PC-3 (cell line): ENCODE measurements at places on chromosomes 1 and 21.

GRCh38 chr1:1779691-1780597 is 1.7 kb upstream of the NADK start:
- H3K36me3 ChIP-seq = peaks cover 6% of the 10 kb centered on the region
- no peak overlapping the region for H3K4me3 ChIP-seq
- no peak for DNase-seq

DNA sequence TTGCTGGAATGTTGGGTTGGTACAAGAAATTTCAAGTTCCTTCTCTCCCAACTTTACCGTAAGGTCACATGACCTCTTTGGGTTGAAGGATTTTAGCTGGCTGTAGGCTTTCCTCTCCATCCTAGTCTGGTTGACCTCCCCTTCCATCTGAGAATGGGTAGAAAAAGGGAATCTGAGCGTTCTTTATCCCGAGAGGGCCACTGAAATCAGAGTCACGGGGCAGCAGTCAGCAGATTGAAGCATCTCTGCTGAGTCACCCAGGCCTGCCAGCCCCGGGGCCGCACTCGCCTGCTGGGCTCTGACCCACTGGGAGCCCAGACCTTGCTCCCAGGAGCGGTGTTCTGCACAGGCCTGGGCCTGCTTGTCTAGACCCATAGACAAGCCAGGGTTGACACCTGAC is 31.0 kb downstream of the TMCC2 start:
- H3K4me1 ChIP-seq = peaks cover 20% of the 10 kb centered on the region
- DNase-seq = peak; percentile 34
- H3K27ac ChIP-seq = peak overlapping the region; percentile 47

- no peak overlapping the region for H3K4me3 ChIP-seq
- peaks cover 19% of the 10 kb centered on the region for H3K4me1 ChIP-seq
- no peaks in the 10 kb centered on the region for H3K36me3 ChIP-seq
- no peak overlapping the region for H3K27ac ChIP-seq
- H3K27me3 ChIP-seq = no peaks in the 10 kb centered on the region
- DNase-seq = no peak
Observed at GRCh38 chr1:93991271-93991670, 82.0 kb upstream of the GCLM start.

DNA sequence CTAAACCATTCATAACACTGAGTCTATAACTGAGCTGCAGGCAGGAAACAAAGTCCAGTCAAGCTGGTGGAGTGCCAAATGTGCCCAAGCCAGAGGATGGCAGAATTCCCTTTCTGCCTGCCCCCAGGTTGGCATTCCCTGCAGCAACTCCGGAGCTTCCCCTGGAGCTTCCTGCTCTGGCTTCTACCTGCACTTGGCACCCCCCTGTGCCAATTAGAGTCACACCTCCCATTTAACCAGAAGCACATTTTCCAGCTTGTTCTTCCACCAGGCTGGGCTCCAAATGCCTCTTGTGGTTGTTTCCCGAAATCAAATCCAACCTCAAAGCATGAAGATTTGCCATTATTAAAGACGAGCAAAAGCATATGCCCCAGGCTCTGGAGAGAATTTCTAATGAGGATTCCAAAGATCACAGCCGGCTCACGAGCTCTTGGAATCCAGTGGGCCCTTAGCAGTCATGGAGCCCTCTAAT is 294.5 kb downstream of the RRAGC start:
- H3K27ac ChIP-seq = no peak overlapping the region
- no peak overlapping the region for H3K4me3 ChIP-seq

DNA sequence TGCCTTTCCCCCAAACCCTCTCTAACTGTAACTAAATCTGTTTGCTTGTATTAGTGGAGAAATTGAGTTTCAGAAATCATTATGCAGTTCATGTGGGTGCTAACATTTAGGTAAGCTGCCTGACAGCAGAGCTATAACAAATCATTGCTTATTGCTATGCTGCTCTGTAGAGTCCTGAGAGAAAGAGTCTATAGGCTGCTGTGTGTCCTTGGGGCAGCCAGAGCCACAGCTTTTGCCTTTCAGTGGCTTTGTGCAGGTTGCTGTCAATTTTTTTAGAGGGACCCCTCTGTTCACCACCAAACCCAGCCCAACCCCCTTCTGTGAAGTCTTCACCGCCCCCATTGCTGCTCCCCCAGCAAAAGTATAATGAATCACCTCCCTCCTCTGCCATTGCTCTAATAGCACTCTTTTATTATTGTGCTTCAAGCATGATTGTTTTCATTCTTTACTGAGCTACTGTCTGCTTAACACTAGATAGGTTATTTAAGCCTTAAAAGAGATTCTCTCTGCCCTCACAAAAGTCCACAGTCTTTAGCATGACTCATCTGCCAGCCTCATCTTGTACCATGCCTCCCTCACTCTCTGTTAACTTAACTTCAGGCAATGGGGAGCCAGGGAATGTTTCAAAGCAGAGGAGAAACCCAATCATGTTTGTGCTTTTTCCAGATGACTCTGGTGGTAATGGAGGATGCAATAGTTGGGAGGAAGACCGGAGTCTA is 38.6 kb downstream of the DIRAS3 start:
- H3K4me1 ChIP-seq = no peaks in the 10 kb centered on the region
- no peak overlapping the region for H3K4me3 ChIP-seq
- H3K27ac ChIP-seq = no peak overlapping the region

- no peaks in the 10 kb centered on the region for H3K36me3 ChIP-seq
- H3K27ac ChIP-seq = no peak overlapping the region
- H3K4me1 ChIP-seq = peaks cover 12% of the 10 kb centered on the region
- H3K27me3 ChIP-seq = no peaks in the 10 kb centered on the region
- H3K4me3 ChIP-seq = no peak overlapping the region
Observed at GRCh38 chr1:209768354-209768774, 12.5 kb downstream of the TRAF3IP3 start.

DNA sequence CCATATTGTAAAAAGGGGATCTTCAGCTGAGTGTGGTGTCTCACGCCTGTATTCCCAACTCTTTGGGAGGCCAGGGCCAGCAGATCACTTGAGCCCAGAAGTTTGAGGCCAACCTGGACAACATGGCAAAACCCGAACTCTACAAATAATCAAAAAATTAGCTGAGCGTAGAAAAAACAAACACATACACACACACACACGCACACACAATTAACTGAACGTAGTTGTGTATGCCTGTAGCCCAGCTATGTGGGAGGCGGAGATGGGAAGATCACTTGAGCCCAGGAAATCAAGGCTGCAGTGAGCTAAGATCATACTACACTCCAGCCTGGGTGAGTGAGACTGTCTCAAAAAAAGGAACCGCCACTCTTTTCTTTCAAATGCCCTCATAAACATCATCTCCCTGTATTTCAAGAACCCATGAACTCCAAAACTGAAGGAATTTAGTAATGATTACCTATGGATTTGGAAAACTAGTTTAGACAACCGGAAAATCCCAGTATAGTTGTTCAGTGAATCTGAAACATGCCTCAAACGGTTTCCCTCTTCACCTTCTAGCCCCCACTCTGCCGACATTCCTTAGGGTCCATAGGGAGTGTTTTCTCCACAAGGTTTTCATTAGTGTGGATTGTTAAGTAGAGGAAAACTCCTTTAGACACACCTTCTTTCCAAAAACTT is 4.5 kb downstream of the TXNIP start:
- peaks cover 25% of the 10 kb centered on the region for H3K4me1 ChIP-seq
- H3K27me3 ChIP-seq = no peaks in the 10 kb centered on the region
- peaks cover 34% of the 10 kb centered on the region for H3K36me3 ChIP-seq
- H3K4me3 ChIP-seq = no peak overlapping the region
- no peak overlapping the region for H3K27ac ChIP-seq

- H3K27me3 ChIP-seq = no peaks in the 10 kb centered on the region
- peaks cover 40% of the 10 kb centered on the region for H3K4me1 ChIP-seq
- H3K4me3 ChIP-seq = peak overlapping the region; percentile 74
- DNase-seq = peak; percentile 87
Observed at GRCh38 chr1:98053471-98054366, 132.9 kb upstream of the DPYD start.

DNA sequence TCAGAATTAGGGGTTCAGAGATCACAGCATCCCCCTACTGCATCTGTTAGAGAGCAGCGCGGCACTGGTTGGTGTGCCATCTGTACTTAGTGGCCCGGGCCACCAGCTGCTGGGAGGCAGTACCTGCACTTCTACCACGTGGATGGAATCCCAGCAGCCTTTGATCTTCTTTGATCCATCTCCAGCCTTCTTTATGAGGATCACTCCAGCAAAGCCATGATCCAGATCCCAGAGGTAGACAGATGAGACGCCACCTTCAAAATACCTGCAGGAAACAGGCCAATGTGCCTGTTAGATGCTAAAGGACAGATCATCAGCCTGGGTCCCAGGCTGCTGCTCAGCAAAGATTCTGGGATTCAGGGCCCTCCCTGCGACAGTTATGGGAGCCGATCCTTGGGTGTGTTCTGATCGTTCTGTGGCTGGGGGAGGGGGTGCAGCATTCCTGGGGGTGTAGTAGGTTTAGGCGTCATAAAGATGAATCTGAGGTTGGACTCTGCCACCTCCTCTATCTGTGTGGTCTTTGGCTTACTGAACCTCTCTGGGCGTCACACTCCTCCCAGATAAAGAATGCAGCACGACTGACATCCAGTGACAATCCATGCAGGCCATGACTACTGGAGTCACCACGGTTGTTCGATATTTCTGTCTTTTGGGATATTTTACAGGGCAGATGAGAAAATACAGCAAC is 45.3 kb downstream of the SLC66A1 start:
- DNase-seq = no peak
- no peak overlapping the region for H3K4me3 ChIP-seq
- peaks cover 15% of the 10 kb centered on the region for H3K4me1 ChIP-seq
- H3K27ac ChIP-seq = no peak overlapping the region

GRCh38 chr1:69363236-69363635 is 204.5 kb upstream of the LRRC7 start:
- no peaks in the 10 kb centered on the region for H3K27me3 ChIP-seq
- no peaks in the 10 kb centered on the region for H3K36me3 ChIP-seq
- no peak for DNase-seq
- no peak overlapping the region for H3K27ac ChIP-seq
- no peak overlapping the region for H3K4me3 ChIP-seq
